ENCODE measurements at places on chromosomes 1 and 21.

GRCh38 chr1:212601524-212601923 is 7.0 kb upstream of the ATF3 start:
- DNase-seq = no peak

GRCh38 chr1:237115035-237115434 is 73.1 kb downstream of the RYR2 start:
- no peak for DNase-seq

DNA sequence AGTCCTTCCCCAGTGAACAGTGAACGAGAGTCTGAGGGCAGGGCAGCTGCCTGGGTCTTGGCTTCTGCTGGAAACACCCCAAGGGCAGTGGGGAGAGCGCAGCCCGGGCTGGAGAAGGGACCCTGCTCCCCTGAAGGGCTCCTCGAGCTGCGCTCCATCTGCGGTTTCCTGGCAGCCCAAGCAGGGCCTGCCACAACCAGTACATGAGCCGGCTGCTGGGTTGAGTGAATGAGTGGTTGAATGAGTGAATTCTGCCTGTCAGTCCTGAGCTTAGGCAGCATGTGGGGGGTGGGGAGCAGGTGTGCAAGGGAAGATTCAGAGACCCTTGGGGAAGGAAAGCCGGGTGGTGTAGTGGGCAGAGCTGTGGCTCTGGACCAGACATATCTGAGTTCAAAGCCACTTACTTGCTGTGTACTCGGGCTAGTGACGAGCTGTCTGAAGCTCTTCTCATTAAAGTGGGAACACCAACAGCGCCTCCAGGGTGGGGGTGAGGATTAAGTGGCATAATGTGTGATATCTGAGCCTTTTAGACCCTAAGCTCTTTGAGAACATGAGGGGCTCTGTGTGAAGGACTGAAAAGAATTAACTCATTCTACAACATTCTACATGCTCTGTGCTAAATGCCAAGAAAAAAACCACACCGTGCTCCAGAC is 3.7 kb downstream of the OPRD1 start:
- DNase-seq = no peak

GRCh38 chr1:45375104-45376090 is 35.2 kb upstream of the MUTYH start:
- no peak for DNase-seq

DNA sequence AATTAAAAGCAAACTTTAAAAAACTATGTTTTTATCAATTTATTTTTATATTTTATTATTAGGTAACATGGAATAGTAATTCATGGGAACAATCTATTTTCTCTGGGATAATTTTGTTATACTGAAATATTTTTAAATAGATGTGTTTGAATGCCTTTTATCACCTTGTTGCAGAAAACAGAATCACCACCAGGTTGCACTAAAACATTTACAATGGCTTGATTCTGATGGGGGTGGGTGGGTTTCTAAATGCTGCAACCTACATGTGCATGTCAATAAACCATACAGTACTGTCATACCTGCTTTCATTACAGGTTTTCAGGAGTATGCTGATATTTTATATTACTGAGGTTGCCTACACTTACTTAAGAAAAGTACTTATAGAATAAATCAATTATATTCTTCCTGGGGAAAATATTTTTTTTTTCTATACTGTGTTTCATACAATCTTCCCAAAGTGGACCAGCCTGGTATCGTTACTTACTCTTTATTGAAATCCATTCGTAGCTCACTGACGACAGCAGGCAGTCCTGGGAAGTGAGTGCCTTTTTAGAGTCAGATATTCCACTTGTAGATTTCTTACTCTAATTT is 132.8 kb downstream of the PTPRC start:
- DNase-seq = no peak

- no peak for DNase-seq
Observed at GRCh38 chr1:184810735-184811343, 56.2 kb upstream of the EDEM3 start.

DNA sequence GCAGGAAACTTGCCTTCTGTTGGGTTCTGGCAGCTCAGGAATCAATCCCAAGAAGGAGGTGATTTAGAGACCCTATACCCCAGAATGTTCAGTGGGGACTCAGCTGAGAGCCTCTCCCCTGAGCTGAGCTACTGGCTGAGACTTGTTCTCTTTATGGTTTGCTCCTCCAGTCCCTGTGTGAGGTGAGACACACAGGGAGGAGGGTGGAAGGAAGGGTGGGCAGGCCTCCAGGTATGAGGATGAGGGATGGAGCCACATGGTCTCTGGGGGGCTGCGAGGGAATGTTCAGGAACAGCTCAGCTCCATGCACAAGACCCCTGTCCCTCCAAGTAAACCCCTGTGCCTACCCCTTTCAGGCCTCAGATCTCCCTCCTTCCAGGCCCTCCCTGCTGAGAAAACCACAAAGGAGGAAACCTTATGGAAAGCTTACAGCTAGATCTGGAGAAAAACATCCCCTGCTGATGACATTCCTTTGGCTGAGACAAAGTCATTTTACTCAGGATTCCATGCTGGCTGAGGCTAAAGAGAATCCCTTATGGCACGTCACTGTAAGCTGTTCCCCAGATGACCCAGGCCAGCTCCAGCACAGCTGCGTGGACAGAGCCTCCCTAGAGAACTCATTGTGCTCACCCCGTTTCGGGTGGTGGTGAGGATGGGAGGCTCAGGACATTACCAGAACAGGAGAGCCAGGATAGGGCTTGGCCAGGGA is 91.5 kb upstream of the IPO9 start:
- DNase-seq = no peak

DNA sequence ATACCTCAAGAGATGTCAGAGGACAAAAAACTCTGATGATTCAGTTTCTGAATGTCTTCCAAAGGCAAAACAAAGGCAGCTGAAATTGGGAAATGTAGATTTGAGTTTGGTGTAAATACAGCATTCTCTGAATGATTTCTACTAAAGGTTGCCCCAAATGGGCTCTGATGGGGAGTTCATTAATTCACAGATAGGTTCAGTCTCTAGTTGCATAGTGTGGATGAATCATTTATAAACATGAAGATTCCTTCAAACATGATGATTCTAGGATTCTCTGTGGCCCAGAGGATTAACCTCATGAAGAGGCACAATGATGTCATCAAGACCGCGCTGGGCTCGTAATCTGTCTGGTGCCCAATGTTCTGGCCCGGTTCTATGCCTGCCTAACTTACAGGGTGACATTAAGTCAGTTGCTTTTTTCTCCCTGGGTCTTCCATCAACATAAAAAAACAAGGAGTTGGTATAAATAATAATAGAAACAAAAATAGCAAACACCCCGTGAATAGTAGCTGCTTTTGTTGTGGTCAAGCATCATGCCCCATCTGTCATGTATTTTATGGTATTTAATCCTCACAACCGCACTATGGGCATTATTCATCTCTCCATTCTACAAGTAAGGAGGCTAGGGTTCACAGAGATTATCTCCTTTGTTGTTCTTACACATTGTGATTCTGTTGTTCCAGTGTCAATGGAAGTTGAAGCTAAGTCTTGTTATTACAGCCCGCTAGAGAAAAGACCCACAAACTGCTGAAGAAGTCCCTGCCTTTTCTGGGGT is 509.6 kb upstream of the USP24 start:
- DNase-seq = no peak

- DNase-seq = no peak
Observed at GRCh38 chr1:246597340-246597739, 31.1 kb downstream of the CNST start.
